MM.1S (cell line): ENCODE measurements at places on chromosomes 1 and 21.

DNA sequence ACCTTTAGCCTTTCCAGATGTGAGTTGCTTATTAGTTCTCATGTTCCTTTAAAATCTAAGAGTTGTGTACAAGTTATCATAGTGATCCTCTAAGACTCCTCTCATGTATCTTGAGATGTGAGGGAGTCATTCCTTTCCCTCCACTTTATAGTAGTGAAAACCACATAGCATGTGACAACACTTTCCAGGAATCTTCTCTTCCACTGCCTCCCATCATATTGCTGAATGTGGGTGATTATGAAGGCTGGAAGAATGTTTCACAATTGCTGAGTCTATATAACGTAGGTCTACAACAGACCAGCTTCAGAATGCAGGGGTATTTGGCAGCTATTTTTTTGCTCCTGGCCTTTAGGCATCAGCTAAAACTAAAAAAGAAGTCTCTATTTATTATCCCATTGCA, 44.7 kb upstream of the LRRC7 start:
- DNase-seq: no peak
- H3K4me3 ChIP-seq: no peak overlapping the region
- no peak overlapping the region for H3K27ac ChIP-seq
- H3K27me3 ChIP-seq: no peaks in the 10 kb centered on the region
- no peaks in the 10 kb centered on the region for H3K4me1 ChIP-seq

GRCh38 chr21:14956807-14957206, 108.0 kb downstream of the NRIP1 start:
- no peak overlapping the region for H3K4me3 ChIP-seq
- H3K36me3 ChIP-seq: no peaks in the 10 kb centered on the region
- DNase-seq: no peak
- H3K27ac ChIP-seq: no peak overlapping the region
- H3K27me3 ChIP-seq: no peaks in the 10 kb centered on the region

DNA sequence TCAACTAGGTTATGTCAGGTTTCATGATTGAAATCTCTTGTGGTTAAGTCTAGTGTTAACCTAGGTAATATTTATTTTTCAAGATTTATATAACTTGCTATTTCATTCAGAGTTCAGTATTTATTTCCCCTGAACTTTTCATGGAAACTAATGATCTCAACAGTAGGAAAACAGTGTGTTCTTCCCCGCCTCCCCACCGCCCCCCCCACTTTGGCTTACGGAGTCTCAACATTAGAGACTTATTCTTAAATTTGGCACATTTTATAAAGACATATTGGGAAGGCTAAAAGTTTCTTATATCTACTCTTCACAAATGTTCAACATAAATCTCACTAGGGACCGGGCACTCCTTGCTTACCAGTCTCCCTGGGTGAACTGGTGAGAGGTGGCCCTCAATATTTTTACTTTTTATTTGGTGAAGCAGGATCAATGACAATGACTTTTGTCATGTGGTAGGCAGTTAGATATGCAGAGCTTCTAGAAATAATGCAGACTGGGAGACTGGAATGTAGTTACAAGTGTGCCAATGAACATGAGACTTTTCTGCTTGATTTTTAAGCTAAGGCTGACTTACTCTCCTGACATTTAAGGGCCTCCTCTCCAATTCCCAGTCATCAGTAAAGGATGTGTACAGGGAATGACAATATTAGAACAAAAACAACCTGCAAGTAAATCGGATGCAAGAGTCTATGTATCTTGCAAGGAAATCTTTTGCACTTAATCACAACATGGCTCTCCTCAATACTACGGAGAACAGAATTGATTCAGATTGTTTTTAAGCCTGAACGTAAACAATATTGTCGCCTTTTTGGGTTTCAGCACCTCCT, 1.7 kb upstream of the MAN1A2 start:
- H3K27ac ChIP-seq: peak overlapping the region; percentile 69; the same call in 1 of the 2 replicates
- H3K4me3 ChIP-seq: peak overlapping the region; percentile 62
- no peak for DNase-seq
- no peaks in the 10 kb centered on the region for H3K27me3 ChIP-seq
- H3K4me1 ChIP-seq: 0 out of 2 replicates have a peak, but pooled peaks cover 3% of the 10 kb centered on the region

DNA sequence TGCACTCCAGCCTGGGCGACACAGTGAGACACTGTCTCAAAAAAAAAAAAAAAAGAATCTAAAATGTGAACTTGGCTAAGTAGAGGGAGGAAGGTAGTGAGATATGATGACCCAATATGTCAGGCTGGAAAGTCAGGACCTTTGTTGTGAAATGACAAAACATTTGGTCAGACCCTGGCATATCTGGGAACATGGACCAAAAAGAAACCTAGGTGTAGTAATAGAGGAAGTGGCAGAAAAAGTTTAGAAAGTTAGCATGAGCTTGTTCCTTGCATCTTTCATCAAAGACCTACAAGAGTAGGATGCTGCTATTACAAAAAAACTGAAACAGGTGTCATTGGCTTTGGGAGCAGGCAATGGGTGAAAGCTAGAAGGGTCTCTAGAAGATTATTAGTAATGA, 7.3 kb upstream of the S100A3 start:
- H3K4me1 ChIP-seq: no peaks in the 10 kb centered on the region
- DNase-seq: no peak
- no peaks in the 10 kb centered on the region for H3K27me3 ChIP-seq
- no peak overlapping the region for H3K4me3 ChIP-seq
- H3K36me3 ChIP-seq: no peaks in the 10 kb centered on the region

DNA sequence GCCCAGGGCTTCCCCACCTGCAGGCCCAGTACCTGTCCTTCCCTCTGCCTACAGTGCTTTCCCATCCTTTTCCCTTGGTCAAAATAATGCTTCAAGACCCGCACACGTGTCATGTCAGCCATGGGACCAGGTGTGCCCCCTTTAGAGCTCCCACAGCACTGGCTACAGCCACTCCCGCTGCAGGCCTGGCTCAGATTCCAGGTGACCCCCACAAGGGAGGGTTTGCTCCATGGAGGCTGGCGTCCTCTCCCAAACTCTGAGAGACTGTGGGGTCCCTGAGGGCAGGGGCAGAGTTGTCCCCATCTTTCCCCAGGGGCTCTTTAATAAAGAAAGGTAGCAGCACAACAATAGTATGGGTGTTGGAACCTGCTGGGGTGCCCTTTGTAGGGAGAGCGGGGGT, 66.4 kb upstream of the RUNX3 start:
- H3K36me3 ChIP-seq: no peaks in the 10 kb centered on the region
- H3K27me3 ChIP-seq: peaks cover 11% of the 10 kb centered on the region; the same call in 1 of the 2 replicates
- no peak overlapping the region for H3K27ac ChIP-seq
- no peak overlapping the region for H3K4me3 ChIP-seq

DNA sequence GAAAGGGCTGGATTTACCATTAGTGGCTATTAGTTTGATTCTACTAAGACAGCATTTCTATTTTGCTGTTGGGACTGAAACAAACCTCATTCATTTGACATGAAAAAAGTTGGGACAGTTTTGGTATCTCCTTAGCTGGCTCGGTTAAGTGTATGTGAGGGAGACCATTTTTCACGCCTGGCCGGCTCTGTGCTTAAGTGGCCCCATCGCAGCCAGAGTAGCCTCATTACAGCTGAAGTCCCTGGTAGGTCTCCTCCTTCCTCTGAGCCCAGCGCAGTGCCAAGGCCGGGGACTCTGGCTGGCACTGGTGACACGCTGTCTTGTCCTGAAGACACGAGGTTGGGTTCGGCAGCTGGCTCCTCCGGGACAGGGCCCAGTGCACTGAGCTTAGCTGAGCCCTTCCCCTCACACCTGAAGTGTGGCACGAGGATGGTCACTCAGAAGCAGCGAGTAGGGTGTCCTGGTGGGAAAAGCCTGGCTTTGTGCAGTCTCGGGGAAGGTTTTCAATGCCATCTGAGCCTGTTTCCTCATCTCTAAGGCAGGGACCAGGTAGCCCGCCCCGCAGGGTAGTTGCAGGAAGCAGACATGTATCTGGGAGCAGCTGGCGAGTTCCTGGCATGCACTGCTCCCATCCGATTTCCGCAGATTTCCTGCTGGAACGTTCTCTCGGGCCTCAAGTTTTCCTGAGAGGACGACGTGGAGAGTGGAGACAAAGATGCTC, 196.5 kb downstream of the DYRK1A start:
- H3K4me3 ChIP-seq: peak overlapping the region; percentile 84
- DNase-seq: peak; percentile 32
- H3K4me1 ChIP-seq: peaks cover 15% of the 10 kb centered on the region
- no peaks in the 10 kb centered on the region for H3K27me3 ChIP-seq
- no peaks in the 10 kb centered on the region for H3K36me3 ChIP-seq

- H3K27me3 ChIP-seq: no peaks in the 10 kb centered on the region
- H3K4me3 ChIP-seq: no peak overlapping the region
- H3K27ac ChIP-seq: no peak overlapping the region
- peak; percentile 7 for DNase-seq
Observed at GRCh38 chr1:11245248-11245647, 17.1 kb downstream of the MTOR start.
